ENCODE measurements at places on chromosomes 1 and 21. TPM values are rescaled to one million over a fixed set of nuclear protein-coding genes. Genes with fewer than 3 reads are reported as not detected.

SPRR1A gene
- not detected for total RNA-seq

ADARB1 gene
- total RNA-seq: 32.1 TPM

PRR9 gene
- 0.22 TPM for total RNA-seq

HSD11B1 gene
- total RNA-seq: 11.6 TPM

CADM3 gene
- not detected for total RNA-seq

TOMM20 gene
- total RNA-seq: 104 TPM

VSIG8 gene
- total RNA-seq: 0.43 TPM

PEX10 gene
- 38.2 TPM for total RNA-seq

TMEM53 gene
- total RNA-seq: 7.0 TPM

OR14A16 gene
- not detected for total RNA-seq

JAM2 gene
- 0.72 TPM for total RNA-seq

TPTE gene
- 1.1 TPM for total RNA-seq

OTUD3 gene
- 7.7 TPM for total RNA-seq

UTS2 gene
- total RNA-seq: not detected

LCE6A gene
- total RNA-seq: not detected

RHOU gene
- 1.3 TPM for total RNA-seq

PGLYRP3 gene
- total RNA-seq: not detected

POU3F1 gene
- total RNA-seq: not detected

RGS8 gene
- not detected for total RNA-seq

ZNF670 gene
- total RNA-seq: 2.9 TPM

PLXNA2 gene
- total RNA-seq: 14.9 TPM

MXRA8 gene
- 367 TPM for total RNA-seq

SPATA45 gene
- not detected for total RNA-seq

PCNT gene
- 35.5 TPM for total RNA-seq

Measured in placental pericyte (primary cell).